Uterus (tissue), 4 donors: ENCODE measurements at places on chromosomes 1 and 21. TPM values are rescaled to one million over a fixed set of nuclear protein-coding genes. Genes with fewer than 3 reads are reported as not detected.

The LCE1D gene
- not detected for total RNA-seq

The LDLRAD1 gene
- 0.27 TPM for total RNA-seq

The PDZK1IP1 gene
- 0.48 TPM for total RNA-seq

The TCEA3 gene
- total RNA-seq: 34.1 TPM

The SETDB1 gene
- total RNA-seq: 63.2 TPM

The CRYZ gene
- total RNA-seq: 22.5 TPM

The GLMN gene
- total RNA-seq: 13.5 TPM

The ATP6V0B gene
- total RNA-seq: 61.7 TPM

The PRELP gene
- total RNA-seq: 6.2 TPM

The HENMT1 gene
- total RNA-seq: 0.77 TPM

The ANKRD65 gene
- total RNA-seq: 20.0 TPM

The SERBP1 gene
- 115 TPM for total RNA-seq

The C1orf87 gene
- total RNA-seq: 0.18 TPM

The S100A7 gene
- not detected for total RNA-seq

The RAP1GAP gene
- total RNA-seq: 6.9 TPM

The RASSF5 gene
- total RNA-seq: 3.0 TPM

The CD101 gene
- total RNA-seq: not detected

The CFHR5 gene
- not detected for total RNA-seq
